NCI-H2029 treated with DMSO at 0.1 percent for 48 hours (cell line): ENCODE measurements at places on chromosomes 5 and 9.

DNA sequence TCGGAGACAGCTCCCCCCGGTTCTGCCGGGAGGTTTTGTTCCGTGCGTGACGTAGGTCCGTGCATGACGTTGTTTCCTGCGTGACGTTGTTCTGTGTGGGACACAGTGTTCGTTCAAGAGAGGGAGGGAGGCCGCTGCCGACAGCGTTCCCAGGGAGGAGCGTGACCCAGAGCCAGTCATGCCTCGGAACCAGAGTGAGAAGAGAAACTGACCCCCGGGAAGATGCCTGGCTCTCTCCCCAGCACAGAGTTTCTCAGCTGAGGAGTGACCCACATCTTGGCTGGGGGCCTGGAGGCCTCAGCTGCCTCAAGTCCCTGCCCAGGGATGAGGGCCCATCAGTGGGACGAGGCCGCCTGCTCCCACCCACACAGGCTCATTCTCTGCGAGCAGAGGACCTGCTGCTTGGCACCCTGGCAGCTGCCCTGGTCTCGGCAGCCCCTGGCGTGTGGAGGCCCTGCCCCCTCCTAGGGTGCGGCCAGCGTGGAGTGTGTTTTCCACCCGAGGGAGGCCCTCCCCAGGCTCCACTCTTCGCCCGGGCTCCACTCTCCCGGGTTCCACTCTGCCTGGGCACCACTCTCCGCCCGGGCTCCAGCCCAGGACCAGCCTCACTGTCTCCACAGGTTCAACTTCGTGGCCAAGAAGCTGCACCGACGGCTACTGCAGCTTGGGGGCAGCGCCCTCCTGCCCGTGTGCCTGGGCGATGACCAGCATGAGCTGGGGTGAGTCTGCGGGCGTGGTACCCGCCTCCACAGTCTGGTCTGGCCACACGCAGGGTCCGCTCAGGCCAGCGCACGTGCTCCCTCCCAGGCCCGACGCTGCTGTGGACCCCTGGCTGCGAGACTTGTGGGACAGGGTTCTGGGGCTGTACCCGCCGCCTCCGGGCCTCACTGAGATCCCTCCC lies 7.9 kb downstream of the NDOR1 start:
- no peak for DNase-seq

DNA sequence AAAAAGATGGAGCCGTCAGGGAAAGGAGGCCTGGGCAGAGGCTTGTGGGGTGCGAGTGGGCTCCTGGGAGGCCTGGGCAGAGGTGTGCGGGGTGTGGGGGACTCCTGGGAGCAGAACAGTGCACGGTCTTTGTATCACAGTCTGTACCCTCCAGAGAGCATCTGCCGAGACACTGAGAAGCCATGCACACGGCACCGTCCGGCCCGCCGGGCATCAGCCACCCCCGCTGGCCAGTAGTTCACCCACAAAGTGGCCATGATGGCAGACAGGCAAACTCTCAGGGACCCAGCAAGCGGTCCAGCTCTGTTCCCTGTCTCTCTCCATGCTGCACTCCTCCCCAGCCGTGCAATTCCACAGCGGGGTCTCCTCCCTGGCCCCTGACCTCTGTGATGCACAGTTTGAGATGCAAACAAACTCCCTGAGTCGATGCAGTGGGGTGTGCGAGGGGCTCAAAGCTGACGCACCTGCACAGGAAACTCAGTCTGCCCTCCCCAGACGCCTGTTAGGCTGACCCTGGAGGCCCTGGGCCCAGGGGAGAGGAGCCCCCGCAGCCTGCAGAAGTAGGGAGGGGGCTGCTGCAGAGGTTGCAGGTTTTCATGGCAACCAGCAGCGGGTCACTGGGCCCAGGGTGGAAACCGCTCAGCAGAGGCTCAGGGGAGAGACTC lies 9.1 kb upstream of the GPSM1 start:
- DNase-seq, result no peak

DNA sequence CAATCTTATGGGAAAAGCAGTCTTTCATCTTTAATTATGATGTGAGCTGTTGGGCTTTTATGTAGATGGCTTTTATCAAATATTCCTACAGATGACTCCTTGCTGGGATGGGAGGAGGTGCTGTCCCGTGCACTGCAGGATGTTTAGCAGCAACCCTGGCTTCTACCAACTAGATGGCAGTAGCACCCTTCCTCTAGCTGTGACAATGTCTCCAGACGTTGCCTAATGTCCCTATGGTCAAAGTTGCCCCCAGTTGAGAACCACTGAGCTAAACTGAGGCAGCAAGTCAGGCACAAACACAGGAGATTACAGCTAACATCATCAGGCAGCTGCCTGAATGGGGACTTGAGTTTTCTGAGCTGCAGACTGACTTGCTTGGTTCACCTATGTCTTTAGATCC lies 401.9 kb upstream of the PDE4D start:
- no peak for DNase-seq

GRCh38 chr5:90473396-90474234 lies 956 bp downstream of the MBLAC2 start:
- DNase-seq, result peak; percentile 35

DNA sequence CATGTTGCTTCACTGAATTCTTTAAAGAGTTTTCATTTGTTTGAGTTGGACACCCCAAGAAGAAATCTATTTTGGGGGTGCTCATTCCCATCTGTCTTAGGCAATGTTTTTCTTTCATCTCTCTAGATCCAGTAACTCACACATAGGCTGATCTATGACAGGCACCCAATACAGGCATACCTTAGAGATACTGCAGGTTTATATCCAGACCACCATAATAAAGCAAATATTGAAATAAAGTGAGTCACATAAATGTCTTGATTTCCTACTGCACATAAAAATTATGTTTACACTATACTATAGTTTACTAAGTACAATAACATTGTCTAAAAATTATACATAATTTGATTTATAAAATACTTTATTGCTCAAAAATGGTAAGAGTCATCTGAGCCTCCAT lies 364.5 kb downstream of the MTRR start:
- no peak for DNase-seq

DNA sequence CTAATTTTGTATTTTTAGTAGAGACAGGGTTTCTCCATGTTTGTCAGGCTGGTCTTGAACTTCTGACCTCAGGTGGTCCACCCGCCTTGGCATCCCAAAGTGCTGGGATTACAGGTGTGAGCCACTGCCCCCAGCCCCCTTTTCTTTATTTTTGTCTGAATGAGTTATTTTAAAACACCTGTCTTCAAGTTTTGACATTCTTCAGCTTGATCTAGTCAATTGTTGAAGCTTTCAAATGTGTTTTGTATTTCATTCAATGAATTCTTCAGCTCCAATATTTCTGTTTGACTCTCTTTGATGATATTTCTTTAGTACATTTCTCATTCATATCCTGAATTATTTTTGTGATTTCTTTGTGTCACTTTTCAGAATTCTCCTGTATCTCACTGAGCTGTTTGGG lies 486.2 kb downstream of the DMAC1 start:
- no peak for DNase-seq

- DNase-seq, result peak; percentile 58
These were observed 10.8 kb upstream of the ADRA1B start for GRCh38 chr5:159905496-159905895.

DNA sequence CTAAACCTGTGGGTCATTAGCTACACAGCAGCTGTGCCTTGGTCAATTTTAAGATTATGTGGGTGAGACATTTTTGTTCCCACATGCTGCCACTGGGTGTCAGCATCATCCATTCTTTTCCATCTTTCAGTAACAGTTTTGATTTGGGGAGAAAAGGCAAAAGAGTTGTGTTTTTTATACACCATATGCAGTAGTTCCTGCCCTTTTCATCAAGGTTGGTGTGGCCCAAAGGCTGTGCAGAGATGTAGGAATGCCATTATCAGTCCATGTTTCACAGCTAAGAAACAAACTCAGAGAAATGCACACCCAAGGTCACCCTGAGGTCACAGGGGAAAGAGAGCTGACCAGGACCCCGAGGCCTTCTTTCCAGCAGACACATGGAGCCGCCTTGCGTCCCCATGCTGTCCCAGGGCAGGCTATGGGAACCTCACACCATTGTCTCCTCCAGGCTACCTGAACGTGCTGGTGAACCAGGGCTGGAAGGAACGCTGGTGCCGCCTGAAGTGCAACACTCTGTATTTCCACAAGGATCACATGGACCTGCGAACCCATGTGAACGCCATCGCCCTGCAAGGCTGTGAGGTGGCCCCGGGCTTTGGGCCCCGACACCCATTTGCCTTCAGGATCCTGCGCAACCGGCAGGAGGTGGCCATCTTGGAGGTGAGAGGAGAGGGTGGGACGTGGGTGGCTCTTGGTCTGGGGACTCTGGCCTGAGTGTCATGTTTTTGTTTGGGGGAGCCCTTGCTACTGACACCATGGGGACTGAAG lies 27.8 kb upstream of the GRPEL2 start:
- peak; percentile 29 for DNase-seq

- no peak for DNase-seq
These were observed 27.2 kb downstream of the ENC1 start for GRCh38 chr5:74613283-74613682.

DNA sequence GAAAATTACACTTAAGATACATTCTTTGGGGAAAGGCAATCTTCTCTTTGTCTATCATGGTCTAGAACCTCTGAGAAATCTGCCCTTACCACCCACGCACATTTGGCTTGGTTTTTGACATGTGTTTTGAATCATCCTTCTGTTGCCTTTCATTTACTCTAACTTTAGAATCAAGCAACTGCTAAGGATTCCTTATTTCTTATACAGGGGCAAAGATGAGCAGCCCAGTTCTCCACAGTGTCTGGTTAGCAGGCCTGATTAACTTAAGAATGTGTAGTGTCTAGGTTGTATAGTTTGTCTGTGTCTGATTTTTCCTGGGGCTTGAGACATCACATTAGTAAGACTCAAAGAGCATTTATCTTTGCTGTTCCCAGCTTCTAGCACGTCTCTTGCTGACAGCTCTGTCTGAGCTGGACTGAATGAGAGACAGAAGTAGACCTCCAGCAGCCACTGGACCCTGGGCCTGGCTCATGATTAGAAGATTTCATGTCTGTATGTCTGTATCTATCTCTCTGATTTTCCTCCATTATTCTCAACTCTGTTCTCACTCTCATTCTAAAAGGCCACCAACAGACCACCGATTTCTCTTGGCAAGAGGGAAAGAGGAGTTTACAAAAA lies 31.8 kb upstream of the PCA3 start:
- DNase-seq, result no peak

GRCh38 chr9:101047848-101048397 lies 19.4 kb downstream of the PLPPR1 start:
- DNase-seq, result no peak

DNA sequence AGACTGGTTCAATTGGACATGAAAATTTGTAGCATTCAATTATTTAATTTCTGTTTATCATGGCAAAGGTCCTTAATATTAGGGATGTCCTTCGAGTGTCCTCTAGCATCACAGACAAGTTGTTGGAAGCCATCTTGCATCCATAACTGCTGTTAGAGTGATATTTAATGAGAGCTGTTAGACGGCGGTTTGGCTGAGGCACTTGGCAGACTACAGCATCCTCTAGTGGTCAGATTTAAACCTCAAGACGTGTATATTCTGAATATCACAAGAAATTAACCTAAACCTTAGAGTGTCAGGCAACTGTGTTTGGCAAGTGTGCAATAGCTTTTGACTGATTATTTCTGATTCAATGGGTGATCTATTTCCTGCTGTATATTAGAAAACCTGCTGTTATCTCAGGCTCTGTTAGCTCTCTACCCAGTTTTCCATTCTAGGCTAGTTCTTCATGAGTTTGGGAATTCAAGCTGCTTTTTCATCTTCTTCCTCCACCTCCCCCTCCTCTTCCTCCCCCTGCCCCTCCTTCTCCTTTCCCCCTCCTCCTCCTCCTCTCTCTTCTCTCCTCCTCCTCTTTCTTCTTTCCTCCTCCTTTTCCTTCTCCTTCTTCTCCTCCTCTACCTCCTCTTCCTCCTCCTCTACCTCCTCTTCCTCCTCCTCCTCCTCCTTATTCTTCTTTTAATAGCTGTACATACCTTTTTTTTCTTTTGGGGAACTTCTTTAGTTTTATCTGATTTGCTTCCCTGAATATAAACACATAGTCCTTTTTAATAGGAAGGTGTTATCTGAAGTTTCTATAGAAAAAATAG lies 8.6 kb downstream of the SPINK1 start:
- peak; percentile 64 for DNase-seq

DNA sequence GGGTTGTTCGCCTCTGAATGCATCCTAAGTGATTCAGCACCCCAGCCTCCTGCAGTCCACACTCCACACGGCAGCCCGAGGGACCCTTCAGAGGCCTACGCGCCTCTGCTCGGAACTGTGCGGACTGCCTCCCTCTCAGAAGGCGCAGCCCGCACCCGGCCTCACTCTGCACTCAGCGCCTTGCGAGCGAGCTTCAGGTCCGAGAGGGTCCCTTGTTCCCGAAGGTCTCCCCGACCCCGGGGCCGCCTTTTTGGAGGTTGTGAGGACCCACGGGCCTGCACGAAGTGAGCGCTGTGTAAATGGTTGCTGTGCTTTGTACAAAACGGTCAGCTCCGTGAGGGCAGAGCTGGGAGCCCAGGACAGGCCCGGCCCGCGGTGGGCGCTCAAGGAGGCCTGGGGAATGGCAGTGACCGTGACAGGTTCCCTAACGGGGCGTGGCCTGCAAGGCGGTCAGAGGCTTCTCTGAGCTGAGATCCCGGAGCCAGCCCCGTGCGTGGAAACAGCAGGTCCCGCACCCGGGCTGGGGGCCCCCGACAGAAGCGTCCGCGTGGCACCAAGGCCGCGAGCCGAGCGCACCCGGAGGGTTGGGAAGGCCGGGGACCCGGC lies 698 bp upstream of the CACNA1B start:
- no peak for DNase-seq

- no peak for DNase-seq
These were observed 21.2 kb upstream of the UNC5A start for GRCh38 chr5:176788941-176789872.

- peak; percentile 24 for DNase-seq
These were observed 70.4 kb upstream of the CTSV start for GRCh38 chr9:97109194-97109811.

GRCh38 chr5:176441921-176442323 lies 6.3 kb upstream of the FAF2 start:
- DNase-seq, result no peak

DNA sequence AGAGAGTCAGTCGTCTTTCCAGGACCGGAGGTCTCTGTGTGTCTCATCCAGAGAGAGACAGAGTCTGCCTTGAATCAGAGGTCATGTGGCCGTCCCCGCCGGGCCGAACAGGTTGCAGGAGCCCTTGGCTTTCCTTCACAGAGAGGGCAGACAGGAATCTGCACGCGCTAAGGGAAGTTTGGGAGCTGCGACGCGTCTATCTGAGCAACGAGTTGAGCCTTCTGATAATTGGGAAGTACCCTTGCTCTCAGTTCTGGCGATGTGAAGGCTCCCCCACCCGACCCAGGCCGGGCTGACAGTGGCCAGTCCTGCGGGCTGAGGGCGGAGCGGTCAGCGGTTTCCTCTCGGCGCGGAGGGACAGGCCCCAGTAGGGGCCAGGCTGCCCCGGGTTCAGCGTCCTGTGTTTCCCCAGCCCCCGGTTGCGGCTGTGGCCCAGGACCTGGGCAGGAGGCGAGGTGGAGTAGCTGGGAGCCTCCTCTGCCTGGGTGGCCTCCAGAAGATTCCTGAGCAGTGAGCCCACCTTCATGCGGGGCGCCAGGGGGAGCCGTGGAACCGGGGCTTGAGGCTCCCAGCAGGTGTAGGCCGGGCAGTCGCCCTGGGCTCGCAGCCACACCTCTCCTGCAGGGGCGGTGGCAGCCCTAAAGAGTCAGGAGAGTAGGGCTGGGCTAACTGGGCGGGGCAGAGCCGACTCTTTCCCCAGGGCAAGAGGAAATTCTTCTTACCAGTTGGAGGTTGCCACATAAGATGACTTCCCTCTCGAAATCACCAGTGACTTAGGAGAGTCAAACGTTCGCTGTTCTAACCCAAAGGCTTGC lies 13.9 kb downstream of the NR2F1 start:
- no peak for DNase-seq

- DNase-seq, result peak; percentile 91
These were observed 1.7 kb upstream of the EFNA5 start for GRCh38 chr5:107672211-107673038.

- DNase-seq, result no peak
These were observed 15.7 kb upstream of the SNX30 start for GRCh38 chr9:112734892-112735291.
